ENCODE measurements at places on chromosomes 11 and 22. TPM values are rescaled to one million over a fixed set of nuclear protein-coding genes. Genes with fewer than 3 reads are reported as not detected.

DNA sequence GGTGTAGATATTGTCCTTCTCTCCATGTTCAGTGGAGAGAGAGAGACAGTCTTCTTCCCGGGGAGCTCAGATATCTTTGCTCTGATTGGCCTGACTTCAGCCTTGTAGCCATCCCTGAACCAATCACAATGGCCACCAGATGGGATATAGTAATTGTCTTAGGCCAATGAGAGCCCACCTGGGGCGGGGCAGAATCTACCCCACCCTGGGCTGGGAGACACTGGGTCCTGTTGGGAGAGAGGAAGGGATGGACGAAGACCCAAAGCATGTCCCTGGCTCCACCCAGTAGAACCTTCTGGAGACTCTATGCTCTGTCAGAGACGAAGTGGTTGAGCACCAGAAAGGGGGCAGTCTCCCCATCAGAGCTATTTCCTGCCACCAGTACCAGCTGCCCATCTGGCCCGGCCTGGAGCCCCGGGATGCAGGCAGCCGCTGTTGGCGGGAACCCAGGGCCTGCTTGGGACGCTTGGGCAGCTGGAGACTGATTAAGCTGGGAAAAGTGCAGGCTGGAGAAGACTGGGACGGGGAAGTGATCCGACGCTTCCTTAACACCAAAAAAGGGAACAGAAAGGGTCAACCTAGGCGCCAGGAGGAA is 31.6 kb upstream of the CBX7 start:
- DNase-seq, result no peak

DNA sequence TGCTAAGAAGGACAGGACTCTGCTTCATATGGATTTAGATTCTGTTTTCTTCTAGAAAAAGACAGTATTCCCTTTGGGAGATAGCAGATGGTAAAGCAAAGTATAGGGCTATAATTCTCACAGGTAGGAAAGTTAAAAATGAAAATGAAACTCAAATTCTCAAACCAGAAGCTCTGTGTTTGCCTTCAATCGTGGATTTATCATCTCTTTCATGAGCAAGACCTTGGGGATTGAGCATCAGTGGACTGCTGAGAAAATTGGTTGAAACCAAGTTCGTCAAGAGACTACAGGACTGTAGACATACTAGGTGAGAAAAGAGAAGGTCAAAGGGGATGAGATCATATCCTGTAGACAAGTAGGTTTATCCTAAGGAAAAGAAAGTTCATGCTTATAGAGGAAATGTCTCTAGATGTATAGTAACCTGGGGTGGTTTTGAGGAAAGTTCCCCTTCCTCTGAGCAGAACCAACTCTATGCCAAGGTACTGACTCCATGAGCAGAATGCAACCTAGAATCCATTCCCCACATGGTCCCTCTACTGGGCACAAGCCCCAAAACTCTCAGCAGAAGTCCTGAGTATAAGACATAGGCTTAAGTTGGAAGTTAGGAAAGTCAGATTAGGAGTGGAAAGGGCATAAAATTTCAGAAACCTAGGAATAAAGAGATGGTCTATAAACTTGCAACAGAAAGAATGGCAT is 46.5 kb downstream of the SLC5A12 start:
- no peak for DNase-seq

GRCh38 chr11:117834068-117834810 is 9.7 kb upstream of the FXYD2 start:
- no peak for DNase-seq

- no peak for DNase-seq
Measured at GRCh38 chr11:72553706-72554105, 119.4 kb upstream of the CLPB start.

- no peak for DNase-seq
Measured at GRCh38 chr11:114060392-114061047, 1.0 kb downstream of the ZBTB16 start.

GRCh38 chr22:39489094-39490068 is 12.7 kb upstream of the MIEF1 start:
- DNase-seq, result no peak

GRCh38 chr11:104799251-104799650 is 99.0 kb downstream of the CASP12 start:
- no peak for DNase-seq

Gene TNNI2
- not detected for total RNA-seq

Gene RFPL3
- not detected for total RNA-seq

Measured in MG63 (cell line).